ENCODE measurements at places on chromosomes 4 and X.

DNA sequence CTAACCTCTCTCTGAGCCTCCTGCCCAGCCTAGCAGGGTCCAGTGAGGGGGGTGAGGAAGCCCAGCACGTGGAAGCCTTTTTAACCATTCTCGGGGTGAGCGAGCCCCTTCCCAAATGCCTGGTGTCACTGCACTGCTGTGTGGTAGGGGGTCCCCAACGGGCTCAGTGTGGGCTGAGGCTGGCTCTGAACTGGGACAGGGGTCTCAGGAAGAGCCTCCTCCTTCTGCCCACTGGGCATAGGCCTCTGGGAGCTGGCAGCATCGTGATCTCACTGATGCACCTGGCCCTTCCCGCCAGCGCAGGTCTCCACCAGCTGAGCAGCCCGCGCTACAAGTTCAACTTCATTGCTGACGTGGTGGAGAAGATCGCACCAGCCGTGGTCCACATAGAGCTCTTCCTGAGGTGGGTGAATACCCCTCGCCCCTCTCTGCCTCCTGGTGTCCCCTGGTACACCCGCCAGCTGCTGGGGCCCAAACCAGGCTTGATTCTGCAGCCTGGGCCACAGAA, 12.6 kb downstream of the HTRA3 start:
- no peak for DNase-seq

DNA sequence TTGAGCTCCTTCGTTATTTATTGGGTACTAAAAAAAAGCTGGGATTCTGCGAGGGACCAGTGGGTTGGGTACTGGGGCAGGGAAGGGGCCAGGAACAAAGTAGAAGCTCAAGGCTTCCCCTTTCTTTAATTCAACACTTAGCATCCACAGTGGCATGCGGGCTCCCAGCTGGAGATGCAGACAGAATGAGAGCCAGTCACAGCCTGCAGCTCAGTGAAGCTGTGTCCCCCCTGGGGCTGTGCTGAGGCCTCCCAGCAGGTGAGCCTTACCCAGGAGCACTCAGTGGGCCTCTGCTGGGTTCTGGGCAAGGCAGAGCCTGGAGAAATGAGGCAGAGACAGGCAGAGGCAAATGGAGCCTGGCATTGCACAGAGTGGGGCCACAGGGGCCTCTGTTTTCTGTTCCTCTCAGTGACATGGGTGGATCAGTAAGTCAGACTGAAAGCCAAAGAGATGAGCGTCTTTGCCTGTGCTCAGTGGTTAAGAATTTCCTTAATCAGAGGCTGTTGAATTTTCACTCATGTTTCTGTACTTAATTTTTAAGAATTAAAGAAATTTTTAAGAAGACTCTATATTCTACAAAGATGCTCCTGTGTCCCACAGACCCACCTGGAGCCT, 181.4 kb upstream of the RBPJ start:
- no peak for DNase-seq

DNA sequence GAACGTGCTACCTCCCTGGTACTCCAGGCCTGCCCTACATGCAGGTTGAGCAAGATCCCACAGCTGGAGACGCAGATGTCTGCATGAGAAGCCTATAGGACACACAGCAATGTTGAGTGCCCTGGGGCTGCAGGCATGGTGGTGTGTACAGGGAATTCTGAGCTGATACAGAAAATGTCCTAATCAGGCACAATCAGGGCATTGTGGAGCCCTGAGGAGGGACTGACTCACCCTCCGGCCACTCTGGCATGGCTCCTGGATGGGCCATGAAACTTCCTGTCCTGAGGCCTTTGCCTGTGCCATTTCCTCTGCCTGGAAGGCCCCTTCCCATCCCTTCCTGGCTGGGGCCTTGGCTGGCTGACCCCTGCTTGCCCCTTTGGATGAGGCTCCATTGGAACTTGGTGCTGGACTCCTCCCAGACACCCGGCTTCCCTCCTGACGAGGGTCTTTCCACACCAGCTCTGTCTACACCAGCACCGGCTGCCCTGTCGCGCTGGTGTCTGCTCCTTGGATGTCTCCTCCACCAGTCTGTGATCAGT, 16.7 kb upstream of the AFAP1 start:
- no peak for DNase-seq

GRCh38 chr4:13455411-13455810, 28.7 kb downstream of the RAB28 start:
- no peak for DNase-seq

DNA sequence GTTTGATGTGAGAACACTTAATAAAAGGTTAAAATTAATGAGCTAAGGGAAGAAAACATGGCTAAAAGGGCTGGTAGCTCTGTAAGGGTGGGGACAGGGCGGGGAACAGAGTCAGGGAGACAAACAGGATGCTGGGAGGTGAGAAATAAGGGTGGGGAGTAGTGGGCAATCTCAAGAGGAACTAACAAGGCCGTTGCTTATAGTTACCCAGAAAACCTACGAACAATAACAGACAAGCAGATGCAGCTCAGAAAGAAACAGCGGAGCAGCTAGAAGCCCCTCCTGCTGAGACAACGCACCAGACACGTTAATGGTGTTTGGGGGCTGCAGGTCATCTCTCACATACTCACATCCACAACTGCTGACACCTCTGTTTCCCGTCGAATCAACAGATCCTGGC, 9.7 kb upstream of the KLF3 start:
- DNase-seq = no peak

- no peak for DNase-seq
Observed at GRCh38 chr4:19301527-19301926, 950.2 kb upstream of the SLIT2 start.

DNA sequence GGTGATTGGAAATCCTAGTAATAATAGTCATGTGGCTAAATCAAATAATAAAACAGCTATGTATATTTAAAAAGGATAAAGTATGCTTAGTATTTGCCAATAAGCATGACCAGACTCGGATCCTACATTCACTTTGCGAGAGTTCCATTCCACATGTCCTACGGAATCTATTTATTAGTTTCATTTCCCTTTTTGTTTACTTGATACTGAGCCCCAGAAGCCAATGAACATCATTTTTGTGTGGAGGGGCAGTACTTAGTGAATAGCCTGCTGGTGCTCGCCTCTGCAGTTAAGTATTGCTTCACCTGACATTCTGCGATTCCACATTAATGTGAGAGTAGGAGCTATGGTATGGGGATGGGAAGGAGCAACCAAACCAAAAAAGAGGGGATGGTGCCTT, 58.5 kb upstream of the NAP1L5 start:
- DNase-seq = no peak

- DNase-seq = no peak
Observed at GRCh38 chr4:145734576-145735346, 54.8 kb downstream of the C4orf51 start.

DNA sequence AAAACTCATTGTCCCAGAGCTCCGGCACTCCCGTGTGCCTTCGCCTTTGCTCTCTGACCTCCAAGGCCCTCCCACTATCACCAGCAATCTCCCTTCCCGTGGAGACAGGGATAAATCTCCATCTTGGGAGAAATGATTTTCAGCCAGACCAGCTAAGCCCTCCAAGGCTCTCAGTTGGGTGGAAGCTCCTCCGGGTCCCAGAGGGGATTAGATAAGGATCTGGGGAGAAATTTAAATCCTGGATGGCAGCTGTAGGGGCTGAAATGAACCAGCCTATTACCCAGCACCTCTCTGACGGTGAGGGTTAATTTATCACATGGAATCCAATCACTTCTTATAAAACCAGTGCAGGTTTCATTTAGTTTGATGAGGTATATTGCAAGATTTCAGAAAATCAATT, 366.2 kb downstream of the FBXW7 start:
- no peak for DNase-seq
